T-helper 1 cell (primary cell): ENCODE measurements at places on chromosomes 3 and 15.

DNA sequence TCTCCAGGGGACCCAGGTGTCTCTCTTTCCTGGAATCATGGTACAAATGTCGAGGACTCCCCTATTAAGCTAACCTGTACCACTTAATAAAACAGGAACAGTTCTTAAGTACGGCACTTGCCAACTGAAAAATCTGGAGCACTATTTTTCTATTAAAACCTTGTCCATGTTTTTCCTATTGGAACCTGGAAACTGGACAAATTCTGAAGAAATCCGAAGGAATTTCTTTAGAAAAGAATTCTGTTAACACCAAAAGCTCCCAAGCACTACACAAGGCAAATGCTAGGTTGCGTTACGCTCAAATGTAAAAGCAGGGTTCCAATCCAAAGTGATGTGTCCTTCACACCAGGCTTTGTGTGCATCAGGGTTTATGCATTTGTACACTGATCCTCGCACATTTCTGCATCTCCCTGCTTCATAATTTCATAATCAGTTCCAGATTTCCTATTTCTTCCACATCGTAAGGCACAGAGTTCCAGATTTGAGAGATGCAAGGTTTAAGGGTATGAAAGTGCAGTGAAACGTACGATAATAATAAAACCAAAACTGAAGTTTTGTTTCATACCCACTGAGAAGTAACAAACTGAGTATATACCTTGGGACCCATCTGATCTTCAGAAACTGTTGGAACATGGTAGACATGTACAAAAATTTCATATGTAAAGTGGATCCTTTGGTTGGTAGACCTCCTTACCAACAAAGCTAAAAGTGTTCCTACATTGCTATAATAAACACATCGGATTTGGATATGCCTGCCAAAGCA, 132.1 kb upstream of the WNT5A start:
- DNase-seq: no peak

DNA sequence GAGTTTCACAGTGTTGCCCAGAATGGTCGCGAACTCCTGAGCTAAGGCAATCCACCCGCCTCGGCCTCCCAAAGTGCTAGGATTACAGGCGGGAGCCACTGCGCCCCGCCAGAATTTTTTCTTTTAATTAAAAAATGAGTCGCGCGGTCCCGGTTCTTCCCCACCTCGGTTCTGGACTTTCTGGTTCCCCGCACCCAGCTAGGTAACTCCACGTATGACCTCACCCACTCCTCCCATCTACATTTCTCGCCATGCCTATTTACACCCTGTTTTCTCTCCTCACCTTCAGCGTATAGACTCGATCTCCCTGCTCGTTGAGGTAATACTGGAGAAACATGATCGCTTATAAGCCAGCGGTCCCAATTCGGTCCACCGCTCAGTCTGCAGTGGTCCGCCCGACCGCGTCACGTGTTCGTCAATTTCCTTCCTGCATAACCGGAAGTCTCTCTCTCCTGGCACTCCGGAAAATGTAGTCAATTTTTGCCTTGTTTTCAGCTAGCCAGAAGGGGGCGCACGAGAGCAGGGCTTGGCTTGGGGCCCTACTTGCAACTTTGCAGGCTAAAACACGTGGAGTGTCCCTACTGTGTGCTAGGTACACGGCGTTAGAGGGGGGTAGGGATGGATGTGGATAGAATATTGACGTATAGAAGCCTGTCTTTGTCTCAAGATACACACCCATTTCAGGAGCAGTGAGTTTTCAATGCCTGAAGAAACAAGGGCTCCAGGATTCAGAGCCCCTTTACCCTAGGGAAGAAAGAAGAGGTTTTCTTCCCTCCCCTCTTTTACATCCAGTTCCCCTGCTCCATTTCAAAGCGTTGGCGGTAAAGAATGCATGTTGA, at the start of the genes NOP10 and NUTM1:
NOP10 (minus strand) TSS at position 400 of the 839 bp plus-strand sequence; CDS start at position 337, 63 bp downstream.
NUTM1 (plus strand) TSS at position 579 of the 839 bp plus-strand sequence. CDS start 382 bp downstream, outside the sequence.
- DNase-seq: peak; percentile 86

GRCh38 chr15:31537770-31538592, 211.3 kb downstream of the KLF13 start:
- DNase-seq: no peak

- DNase-seq: no peak
These were observed 66.1 kb upstream of the CTDSPL start for GRCh38 chr3:37795431-37796061.

DNA sequence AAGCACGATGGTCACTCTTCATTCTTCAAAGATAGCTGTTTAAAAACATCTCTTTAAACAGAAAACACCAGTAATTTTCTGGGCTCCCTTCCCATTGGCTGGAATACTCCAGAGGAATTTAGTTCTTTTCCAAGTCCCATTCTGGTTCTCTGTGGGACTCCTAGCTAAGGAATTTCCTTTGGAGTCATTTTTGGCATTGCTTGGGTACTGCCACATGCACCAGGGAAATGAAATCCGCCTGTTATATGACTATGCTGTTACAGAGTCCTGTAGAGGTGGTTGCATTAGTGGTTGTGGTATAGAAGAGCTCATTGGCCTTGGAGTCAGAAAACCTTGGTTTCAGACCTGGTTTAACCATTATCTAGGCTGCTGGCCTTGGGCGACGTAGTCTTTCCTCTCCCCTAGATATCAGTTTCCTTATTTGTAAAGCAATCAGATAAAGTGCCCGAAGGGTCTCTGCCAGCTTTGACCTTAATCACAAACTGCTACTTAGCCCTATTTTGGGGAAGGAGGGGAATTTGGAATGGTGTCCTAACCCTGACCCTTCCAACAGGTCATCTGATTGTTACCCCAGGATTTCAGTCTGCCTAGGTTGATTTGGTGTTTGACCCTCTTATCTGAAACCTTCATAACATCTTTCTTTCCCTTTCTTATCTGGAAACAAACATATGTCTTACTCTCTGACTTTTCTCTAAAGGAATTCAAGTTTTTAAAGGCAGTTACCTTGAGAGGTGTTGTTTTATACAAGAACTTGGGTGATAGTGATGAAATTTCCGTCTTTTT, 13.4 kb downstream of the RTP1 start:
- DNase-seq: no peak

DNA sequence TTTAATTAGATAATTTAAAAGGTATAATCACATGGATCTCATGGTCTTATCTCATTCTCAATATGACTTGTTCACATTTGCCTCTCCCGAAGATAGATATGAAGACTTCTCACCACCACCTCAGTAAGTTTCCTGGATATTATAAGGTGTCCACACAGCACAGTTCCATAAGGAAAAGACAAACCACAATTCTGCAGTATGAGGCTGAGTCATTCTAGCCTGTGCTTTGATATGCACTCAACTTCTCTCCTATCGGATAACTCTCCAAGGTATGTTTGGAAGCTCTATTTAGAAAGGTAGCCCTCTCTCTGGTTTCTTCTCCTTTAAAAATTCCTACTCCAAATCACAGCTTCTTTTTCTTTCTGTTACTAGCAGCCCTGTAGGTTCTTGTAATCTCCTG, 612.8 kb downstream of the ZPLD1 start:
- no peak for DNase-seq

DNA sequence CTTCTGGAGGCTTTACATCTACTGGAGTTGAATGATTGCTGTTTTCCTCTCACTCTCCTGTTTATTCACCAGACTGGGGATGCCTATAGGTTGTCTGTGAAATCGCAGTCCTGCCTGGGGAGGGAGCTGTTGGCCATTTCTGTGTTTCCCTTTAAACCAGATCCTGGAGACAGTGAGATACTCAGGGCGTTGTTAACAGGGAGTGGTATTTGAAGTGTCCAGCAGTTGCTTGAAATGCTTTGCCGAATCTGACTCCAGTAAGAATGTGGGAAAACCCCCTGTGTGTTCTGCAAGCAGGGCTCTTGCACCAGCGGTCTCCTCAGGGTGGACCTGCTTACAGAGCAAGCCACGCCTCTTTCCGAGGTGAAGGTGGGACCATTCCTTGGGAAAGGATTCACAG, 4.3 kb upstream of the LRRK1 start:
- no peak for DNase-seq

DNA sequence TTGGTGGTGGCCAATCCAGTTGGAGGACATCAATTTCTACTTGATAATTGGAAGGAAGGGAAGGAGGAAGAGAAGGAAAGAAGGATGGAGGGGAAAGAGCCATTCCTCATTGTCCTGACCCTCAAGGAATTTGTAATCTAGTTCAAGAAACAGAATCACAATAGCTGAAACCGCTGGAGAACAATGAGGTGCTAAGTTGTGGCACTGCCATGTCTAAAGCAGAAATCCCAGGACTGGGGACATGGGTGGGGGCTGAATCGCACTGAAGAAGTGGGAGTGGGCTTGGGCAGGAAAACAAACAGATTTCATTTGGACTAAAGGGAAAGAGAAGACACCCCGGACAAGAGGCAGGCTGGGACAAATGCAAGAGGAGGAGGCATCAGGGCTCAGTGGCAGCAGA, 183.6 kb downstream of the UACA start:
- no peak for DNase-seq

- DNase-seq: no peak
These were observed 304.4 kb downstream of the DOCK3 start for GRCh38 chr3:50978991-50979667.

- DNase-seq: no peak
These were observed 612.9 kb downstream of the ROBO1 start for GRCh38 chr3:79154865-79155264.

GRCh38 chr15:80560601-80561400, 134.3 kb upstream of the ABHD17C start:
- DNase-seq: no peak

GRCh38 chr15:80599359-80599758, 95.8 kb upstream of the ABHD17C start:
- DNase-seq: no peak

GRCh38 chr3:152048831-152049230, 175.4 kb downstream of the SUCNR1 start:
- DNase-seq: no peak

DNA sequence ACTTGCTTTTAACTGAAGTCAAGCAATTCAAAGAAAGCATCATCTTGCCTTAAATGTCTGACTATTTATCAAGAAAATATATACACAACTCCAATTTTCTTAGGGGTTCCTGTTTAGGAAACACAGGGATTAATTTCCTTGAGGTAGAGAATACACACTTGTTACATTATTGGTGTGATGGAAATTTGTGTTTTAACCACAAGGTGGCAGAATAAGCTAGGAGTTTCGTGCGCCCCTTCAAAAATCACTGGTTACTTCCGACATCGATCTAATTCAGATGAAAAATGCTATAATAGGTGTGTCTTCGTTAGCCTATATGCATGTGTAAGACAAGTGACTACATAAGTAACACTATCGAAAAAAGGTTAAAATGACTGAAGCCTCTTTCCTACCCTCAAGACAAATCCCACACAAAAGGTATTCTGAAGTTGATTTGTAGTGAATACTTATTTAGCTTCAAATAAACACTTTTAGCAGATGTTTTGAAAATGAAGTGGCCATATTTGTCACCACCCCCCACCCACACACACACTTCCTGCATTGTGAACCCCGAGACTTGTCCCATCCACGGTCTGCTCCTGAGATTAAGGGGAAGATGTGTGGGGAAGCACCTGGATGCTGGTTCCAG, 246.5 kb downstream of the ROBO1 start:
- DNase-seq: no peak

DNA sequence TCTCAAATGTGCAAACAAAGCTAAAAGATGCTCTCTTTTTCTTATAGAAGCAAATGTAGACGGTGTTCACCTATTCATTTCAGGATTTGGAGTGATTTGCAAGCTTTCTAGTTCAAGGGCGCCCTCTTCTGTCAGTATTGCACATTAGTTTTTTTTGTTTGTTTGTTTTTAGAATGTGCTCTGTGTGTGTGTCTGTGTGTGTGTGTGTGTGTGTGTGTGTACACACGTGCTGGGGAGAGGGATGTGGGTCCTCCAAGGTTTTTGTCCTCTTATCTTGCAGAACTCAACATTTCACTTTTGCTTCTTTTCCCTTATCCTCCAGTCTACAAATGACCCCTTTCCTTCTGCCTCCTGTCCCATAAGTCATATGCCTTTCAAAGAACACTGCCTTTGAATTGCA, 23.5 kb downstream of the DNAH1 start:
- peak; percentile 55 for DNase-seq

DNA sequence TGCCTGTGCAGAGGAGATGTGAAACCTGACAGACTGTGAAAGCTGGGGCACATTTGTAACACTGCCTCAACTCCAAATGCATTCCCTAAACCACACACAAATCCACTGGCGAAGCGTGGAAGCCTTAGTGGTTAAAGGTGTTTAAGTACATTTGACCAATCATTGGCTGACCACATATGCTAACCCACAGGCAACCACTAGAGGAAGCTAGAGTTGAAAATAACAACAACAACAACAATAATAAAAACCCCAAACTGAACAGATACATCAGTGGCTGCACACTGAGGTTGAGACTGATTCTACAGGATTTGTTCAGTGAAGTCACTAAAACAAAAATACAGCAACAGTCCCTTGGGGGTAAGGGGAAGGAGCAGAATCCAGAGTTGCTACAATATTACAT, 129.7 kb downstream of the TJP1 start:
- DNase-seq: no peak

DNA sequence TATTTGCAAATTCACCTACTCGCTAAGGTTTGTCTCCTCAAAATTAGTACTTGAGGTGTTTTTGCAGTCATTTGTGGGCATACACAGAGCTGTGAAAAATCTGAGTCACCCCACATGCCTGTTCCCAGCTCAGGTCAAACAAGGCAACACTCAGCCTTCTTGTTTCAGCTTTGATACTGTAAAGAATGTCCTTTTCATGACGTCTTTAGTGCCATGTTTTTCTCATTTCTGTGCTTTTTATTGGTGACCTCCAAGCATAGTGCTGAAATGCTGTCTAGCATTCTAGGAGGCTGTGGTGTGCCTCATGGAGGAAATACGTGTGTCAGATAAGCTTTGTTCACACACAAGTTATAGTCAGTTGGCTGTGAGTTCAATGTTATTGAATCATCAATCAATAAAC, 8.8 kb downstream of the CAPN3 start:
- no peak for DNase-seq

DNA sequence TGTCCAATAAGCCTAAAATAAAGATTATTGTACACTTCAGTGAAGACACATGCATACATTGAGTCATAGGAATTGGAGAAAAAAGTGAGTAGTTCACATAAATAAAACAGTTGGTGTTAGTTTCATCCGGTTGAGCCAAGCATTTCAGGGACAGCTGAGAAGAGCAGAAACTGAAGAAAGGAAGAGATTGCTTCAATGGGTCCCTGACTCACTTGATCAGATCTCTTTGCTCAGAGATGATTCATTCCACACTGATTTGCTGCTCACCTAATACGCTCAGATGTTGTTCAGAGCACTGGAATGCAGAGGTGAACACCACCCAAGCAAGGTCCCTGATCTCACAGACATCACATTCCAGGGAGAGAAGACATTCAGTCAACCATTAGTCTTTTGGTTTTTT, 93.7 kb downstream of the RAD18 start:
- DNase-seq: no peak
